BJ (cell line): ENCODE measurements at places on chromosomes 5 and 9. TPM values are rescaled to one million over a fixed set of nuclear protein-coding genes. Genes with fewer than 3 reads are reported as not detected.

- no peak for DNase-seq
These were observed 12.1 kb upstream of the C5orf63 start for GRCh38 chr5:127085371-127085770.

DNA sequence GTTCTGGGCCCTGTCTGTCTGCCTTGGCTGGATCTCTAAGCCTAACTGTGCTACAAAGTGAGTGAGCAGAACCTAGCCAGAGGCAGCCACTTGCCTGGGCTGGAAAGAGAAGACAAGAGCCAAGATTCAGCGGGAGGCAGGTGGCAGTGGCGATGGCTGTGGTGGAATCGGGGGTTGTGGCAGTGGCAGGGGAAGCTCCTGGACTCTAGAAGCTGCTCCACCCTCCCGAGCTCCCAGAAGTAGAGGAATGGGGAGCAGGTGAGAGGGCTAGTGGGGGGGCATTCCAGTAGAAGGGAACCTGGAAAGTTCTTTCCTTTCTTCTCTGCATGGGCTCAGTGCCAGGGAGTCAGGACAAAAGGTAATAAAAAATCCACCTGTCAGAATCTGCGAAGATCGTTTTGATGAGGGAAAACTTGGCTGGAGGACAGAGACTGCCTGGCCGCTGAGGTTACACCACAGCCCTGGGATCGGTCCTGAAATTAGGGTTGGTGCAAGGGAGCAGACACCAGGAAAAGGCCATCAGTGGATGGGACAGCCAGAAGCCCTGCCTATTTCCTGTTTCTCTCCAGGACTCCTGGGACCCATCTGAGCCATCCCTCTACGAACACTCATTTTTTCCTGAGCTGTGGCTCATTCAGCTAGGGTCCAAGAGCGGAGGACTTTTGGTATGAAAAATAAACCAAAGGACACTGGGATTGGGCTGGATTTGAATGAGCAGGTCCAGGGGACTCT is 1.6 kb downstream of the CRAT start:
- DNase-seq: no peak

MEGF10 gene
- not detected in 2 replicates for polyA plus RNA-seq

TMEM215 gene
- not detected in 2 replicates for polyA plus RNA-seq

DNA sequence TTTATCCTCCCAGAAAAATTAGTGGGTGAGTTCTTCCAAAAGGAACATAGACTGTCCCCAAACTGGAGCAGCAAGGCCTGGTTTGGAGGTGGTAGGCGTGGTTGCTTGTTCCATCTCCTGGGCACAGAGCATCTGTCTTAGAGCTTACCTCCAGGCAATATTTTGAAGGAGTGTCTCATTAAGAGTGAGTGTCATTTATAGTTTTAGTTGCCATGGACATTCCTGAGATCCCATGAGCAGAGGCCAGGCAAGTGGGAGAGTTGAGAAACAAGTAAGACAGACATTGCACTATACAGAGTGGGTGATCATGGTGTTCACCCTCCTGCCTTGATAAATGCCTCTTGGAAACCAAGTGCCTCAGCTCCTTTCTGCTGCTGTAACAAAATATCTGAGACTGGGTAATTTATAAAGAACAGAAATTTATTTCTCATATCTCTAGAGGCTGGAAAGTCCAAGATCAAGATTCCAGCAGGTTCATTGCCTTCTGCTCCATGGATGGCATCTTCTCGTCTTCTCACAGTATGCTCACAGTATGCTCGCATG is 68.5 kb downstream of the KIAA1958 start:
- no peak for DNase-seq

- DNase-seq: no peak
These were observed 222.4 kb downstream of the CTNND2 start for GRCh38 chr5:11681796-11682195.

RXRA gene
- 6.8 and 12.0 TPM in 2 replicates for polyA plus RNA-seq

PAIP1 gene
- 71.8 and 126 TPM in 2 replicates for polyA plus RNA-seq

GRCh38 chr9:30522486-30522885 is 1862.0 kb upstream of the ACO1 start:
- DNase-seq: no peak

- DNase-seq: no peak
These were observed 205.5 kb downstream of the CACNA1B start for GRCh38 chr9:138082918-138083636.
